Uterus (tissue), 4 donors: ENCODE measurements at places on chromosomes 16 and 17. TPM values are rescaled to one million over a fixed set of nuclear protein-coding genes. Genes with fewer than 3 reads are reported as not detected.

GRCh38 chr16:87815567-87815966, 49.8 kb upstream of the KLHDC4 start:
- H3K27me3 ChIP-seq = no peaks in the 10 kb centered on the region
- H3K4me1 ChIP-seq = no peaks in the 10 kb centered on the region
- H3K27ac ChIP-seq = no peak overlapping the region
- no peak for DNase-seq
- no peak overlapping the region for H3K4me3 ChIP-seq
- H3K36me3 ChIP-seq = no peaks in the 10 kb centered on the region

GRCh38 chr17:4175921-4176807, 33.2 kb downstream of the CYB5D2 start:
- no peaks in the 10 kb centered on the region for H3K36me3 ChIP-seq
- no peak for DNase-seq
- H3K27ac ChIP-seq = no peak overlapping the region
- H3K27me3 ChIP-seq = no peaks in the 10 kb centered on the region
- no peaks in the 10 kb centered on the region for H3K4me1 ChIP-seq

DNA sequence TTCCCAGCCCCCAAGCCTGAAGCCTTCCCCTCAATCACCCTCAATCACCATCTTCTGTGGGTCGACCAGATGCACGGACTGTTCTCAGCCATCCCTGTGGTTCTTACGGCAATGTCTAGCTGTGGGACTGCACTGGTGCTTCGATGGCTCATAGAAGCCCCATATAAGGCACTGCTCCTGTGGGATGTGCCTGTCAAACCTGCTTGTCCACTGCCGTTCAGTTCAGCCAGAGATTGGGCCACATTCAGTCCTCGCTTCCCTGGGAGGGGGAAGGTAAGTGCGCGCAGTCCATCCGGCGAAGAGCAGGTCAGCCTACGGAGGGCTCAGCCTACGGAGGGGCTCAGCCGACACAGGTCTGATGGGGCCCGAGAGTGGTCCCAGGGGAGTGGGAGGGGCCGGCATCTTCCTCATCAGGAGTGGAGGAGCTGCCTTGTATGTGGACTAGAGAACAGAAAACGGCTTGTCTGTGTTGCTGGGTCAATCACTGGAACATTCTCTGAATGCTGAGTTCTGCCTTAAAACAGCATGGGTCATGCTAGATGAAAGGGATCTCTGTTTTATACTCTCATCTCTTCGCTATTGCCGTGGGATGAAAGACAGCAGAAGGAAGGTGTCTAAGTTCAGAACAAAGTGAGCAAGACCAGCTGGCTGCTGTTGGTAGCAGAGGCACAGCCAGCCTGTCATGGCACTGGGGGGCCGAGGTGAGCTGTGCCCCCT, at the start of gene CARD14:
Gene CARD14, plus strand, starts transcription at position 247 of the 717 bp plus-strand sequence. CDS start 11,409 bp downstream, outside the sequence.
- H3K4me1 ChIP-seq = no peaks in the 10 kb centered on the region
- no peaks in the 10 kb centered on the region for H3K36me3 ChIP-seq
- no peak within 1 kb of the TSS for H3K27ac ChIP-seq

- no peaks in the 10 kb centered on the region for H3K27me3 ChIP-seq
- no peaks in the 10 kb centered on the region for H3K36me3 ChIP-seq
- H3K4me3 ChIP-seq = no peak overlapping the region
- H3K27ac ChIP-seq = no peak overlapping the region
These were observed 255.0 kb downstream of the CBLN1 start for GRCh38 chr16:49026566-49027181.

- no peak overlapping the region for H3K27ac ChIP-seq
- H3K4me1 ChIP-seq = peaks cover 7% of the 10 kb centered on the region
- no peak overlapping the region for H3K4me3 ChIP-seq
- H3K27me3 ChIP-seq = no peaks in the 10 kb centered on the region
These were observed 14.0 kb downstream of the ERN1 start for GRCh38 chr17:64115822-64116534.

DNA sequence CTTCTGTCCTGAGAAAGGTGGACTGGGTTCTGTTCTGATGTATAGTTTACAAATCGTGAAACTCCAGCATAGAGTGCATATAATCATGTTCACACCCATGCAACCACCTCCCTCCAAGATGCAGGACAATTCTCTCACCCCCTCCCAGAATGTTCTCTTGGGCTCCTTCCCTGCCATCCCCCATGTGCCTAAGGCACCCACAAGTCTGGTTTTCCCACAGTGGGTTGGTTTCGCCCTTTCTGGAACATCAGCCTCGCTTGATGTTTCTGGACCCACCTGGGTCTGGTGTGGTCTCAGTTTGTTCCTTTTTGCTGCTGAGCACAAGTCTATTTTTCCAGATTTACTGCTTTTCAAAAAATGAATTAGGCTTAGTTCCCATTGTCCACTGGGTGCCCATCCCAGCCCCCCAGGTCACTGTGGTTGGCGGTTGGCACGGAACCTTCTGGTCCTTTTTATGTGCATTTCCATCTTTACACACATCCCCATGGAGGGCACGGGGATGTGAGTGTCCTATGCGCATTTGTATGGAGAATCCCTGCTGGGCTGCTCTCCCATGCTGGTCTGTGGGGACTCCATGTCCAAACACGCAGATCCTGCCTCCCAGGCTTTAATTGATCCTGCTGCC, 19.0 kb downstream of the MAP2K3 start:
- H3K36me3 ChIP-seq = no peaks in the 10 kb centered on the region
- no peaks in the 10 kb centered on the region for H3K27me3 ChIP-seq
- H3K4me1 ChIP-seq = no peaks in the 10 kb centered on the region
- DNase-seq = no peak

The TGFB1I1 gene
- total RNA-seq = 336 TPM

The CWC25 gene
- 21.8 TPM for total RNA-seq

The CDH5 gene
- total RNA-seq = 81.5 TPM
